ENCODE measurements at places on chromosomes 6 and 20. TPM values are rescaled to one million over a fixed set of nuclear protein-coding genes. Genes with fewer than 3 reads are reported as not detected.
A peak's percentile ranks its signal among the peaks of the same experiment; 100 is the strongest.

DNA sequence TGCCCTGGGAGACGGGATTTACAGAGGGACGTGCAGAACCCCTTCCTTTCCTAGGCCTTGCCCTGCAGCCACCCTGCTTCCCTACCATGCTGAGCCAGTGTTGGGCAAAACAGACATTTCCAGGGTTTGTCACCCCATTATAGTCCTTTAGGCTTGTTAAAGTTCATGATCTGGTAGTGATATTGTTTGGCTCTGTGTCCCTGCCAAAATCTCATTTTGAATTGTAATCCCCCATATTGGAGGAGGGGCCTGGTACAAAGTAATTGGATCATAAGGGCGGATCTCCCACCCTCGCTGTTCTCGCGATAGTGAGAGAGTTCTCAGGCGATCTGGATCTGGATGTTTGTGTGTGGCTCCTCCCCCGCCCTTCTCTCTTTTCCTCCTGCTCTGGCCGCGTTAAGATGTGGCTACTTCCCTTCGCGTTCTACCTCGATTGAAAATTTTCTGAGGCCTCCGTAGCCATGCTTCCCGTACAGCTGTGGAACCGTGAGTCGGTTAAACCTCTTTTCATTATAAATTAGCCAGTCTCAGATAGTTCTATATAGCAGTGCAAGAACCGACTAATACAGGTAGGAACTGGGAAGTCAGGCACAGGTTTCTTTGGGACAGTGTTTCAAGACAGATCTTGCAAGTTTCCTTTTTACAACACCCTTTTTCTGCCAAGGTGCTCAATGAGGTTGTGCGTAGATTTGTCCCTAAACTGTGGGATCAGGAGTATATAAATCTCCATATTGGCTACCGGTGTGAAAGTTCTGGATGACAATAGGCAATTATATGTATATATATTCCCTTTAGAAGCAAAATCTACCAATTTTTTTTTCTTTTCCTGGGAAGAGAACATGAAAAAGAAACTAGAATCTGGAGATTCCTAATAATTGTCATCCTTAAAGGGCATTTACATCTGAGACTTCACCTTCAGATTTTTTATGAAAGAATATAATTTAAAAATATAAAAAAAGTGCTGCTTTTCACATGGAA is 152.1 kb downstream of the SAMD5 start:
- no peaks in the 10 kb centered on the region for H3K27me3 ChIP-seq
- DNase-seq = no peak
- H3K36me3 ChIP-seq = no peaks in the 10 kb centered on the region
- no peak overlapping the region for H3K27ac ChIP-seq
- no peaks in the 10 kb centered on the region for H3K4me1 ChIP-seq

- H3K36me3 ChIP-seq = no peaks in the 10 kb centered on the region
- H3K4me1 ChIP-seq = no peaks in the 10 kb centered on the region
- no peaks in the 10 kb centered on the region for H3K27me3 ChIP-seq
- DNase-seq = no peak
- H3K4me3 ChIP-seq = no peak overlapping the region
- H3K27ac ChIP-seq = no peak overlapping the region
Observed at GRCh38 chr6:134437376-134437775, 119.5 kb upstream of the SGK1 start.

Gene SNRPB2
- polyA plus RNA-seq = 52.7 TPM

Gene C4A
- 2.3 TPM for polyA plus RNA-seq

DNA sequence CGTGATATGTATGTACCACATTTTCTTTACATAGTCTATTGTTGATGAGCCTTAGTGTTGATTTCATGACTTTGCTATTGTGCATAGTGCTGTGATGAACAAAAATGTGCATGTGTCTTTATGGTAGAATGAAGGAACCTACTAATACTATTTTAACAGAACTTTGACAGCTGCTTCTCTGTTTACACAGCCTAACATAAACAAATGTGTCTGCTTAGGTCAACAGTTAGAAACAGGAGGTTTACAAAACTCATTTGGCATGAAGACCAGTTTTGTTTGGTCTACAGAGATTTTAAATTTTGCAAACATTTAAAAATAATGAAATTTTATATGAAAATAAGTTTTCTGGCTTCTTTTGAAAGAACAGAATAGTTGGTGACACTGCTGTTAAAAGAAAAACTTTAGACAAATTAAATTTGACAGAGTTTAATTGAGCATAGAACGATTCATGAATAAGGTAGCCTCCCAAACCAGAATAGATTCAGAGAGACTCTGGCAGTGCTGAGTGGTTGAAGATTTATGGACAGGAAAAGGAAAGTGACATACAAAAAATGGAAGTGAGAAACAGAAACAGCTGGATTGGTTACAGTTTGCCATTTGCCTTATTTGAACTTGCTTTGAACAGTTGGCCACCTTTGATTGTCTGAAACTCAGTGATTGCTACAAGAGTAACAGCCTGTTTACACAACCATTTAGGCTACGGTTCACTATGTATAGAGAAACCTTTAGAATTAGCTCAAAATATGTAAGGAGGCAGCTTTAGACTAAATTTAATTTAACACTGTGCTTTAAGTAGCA is 715.8 kb upstream of the HS3ST5 start:
- no peak overlapping the region for H3K4me3 ChIP-seq
- H3K4me1 ChIP-seq = no peaks in the 10 kb centered on the region
- H3K27me3 ChIP-seq = no peaks in the 10 kb centered on the region
- DNase-seq = no peak
- no peaks in the 10 kb centered on the region for H3K36me3 ChIP-seq

- no peak for DNase-seq
- no peak overlapping the region for H3K4me3 ChIP-seq
- H3K27me3 ChIP-seq = no peaks in the 10 kb centered on the region
- no peaks in the 10 kb centered on the region for H3K4me1 ChIP-seq
- H3K27ac ChIP-seq = no peak overlapping the region
- H3K36me3 ChIP-seq = no peaks in the 10 kb centered on the region
Observed at GRCh38 chr6:43843097-43843645, 73.2 kb downstream of the VEGFA start.

DNA sequence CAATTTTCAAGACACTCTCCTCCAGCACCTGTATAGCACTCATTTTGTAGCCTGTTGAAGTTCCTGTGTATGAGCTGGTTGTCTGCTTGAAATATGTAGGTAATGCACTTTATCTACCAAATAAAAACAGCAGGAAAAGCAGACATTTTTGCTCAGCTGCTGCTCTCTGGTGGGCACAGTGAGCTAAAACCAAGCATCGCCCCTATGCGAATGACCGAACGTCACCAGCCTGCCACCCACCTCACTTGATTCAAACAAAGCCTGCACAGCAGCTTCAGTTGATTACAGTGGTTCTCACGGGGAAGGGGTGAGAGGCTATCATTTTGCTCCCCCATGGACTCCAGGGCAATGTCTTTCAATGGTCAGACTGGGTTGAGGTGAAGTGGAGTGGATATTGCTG is 185.7 kb downstream of the SASH1 start:
- H3K4me3 ChIP-seq = no peak overlapping the region
- H3K27ac ChIP-seq = no peak overlapping the region
- DNase-seq = no peak
- H3K4me1 ChIP-seq = peaks cover 24% of the 10 kb centered on the region
- peaks cover 11% of the 10 kb centered on the region for H3K36me3 ChIP-seq

- no peaks in the 10 kb centered on the region for H3K27me3 ChIP-seq
- H3K4me3 ChIP-seq = no peak overlapping the region
- no peaks in the 10 kb centered on the region for H3K36me3 ChIP-seq
- peak overlapping the region; percentile 92 for H3K27ac ChIP-seq
Observed at GRCh38 chr6:71287038-71287437, 1.6 kb upstream of the OGFRL1 start.

DNA sequence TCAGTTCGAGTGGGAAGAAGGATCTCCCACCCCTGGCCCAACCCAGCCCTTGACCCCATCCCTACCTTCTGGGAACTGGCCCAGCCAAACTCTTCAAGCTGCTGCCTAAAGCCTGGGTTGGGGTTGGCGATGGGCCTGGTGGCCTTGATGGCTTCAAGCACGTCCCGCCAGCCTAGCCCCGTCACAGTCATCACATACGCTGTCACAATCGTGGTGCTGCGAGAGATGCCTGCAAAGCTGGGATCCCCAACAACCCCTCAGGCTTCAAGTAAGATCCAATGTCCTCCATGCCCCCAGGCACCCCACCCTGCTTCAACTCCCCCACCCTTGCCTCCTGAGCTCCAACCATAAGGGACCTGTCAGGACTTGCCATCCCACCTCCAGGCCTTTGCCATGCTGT is 7.8 kb downstream of the DUSP15 start:
- no peak overlapping the region for H3K27ac ChIP-seq
- no peaks in the 10 kb centered on the region for H3K36me3 ChIP-seq
- peaks cover 15% of the 10 kb centered on the region for H3K4me1 ChIP-seq
- H3K4me3 ChIP-seq = no peak overlapping the region

GRCh38 chr6:111625461-111626391 is 20.0 kb upstream of the TRAF3IP2 start:
- H3K36me3 ChIP-seq = no peaks in the 10 kb centered on the region
- no peak overlapping the region for H3K4me3 ChIP-seq
- H3K4me1 ChIP-seq = peaks cover 38% of the 10 kb centered on the region
- H3K27me3 ChIP-seq = no peaks in the 10 kb centered on the region

DNA sequence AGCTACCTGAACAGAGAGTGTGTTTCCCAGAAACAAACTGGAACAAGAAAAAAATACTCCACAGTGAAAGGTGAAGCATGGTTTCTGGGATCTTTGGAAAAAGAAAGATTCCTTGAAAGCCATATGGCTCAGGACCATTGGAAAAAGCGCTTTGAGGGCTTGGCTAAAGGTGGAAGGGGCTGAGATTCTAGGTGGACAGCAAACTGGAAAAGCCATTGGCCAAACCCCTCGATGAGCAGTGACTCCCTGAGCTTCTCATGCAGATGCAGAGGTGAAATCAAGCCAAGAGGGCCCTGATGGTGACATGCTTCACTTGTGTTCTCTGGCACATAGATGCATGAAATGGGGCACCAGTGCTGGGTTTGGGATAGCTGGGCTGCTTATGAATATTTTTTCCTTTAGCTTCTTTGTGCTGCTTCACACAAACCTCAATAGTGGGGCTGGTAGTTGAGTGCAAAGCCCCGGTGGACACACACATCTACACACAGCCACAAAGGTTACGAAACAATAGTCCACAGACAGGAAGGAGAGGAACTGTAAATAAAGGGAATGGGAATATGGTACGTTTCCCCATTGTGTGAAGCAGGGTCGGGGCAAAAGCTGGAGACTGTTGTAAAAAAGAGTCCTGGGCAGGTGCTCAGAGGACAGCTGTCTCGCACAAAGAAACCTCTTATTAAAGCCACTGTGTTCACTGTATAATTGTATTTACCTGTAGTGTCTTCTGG is 117.8 kb downstream of the FOXA2 start:
- no peaks in the 10 kb centered on the region for H3K27me3 ChIP-seq
- no peak overlapping the region for H3K4me3 ChIP-seq
- no peaks in the 10 kb centered on the region for H3K4me1 ChIP-seq
- no peak for DNase-seq
- no peak overlapping the region for H3K27ac ChIP-seq

Data from sigmoid colon (tissue), 7 donors.